AG09309 (cell line): ENCODE measurements at places on chromosomes 16 and 17.

- no peak for DNase-seq
Measured at GRCh38 chr17:39018267-39019134, 51.3 kb upstream of the FBXO47 start.

GRCh38 chr16:27303256-27304100 is 10.3 kb upstream of the IL4R start:
- no peak for DNase-seq

DNA sequence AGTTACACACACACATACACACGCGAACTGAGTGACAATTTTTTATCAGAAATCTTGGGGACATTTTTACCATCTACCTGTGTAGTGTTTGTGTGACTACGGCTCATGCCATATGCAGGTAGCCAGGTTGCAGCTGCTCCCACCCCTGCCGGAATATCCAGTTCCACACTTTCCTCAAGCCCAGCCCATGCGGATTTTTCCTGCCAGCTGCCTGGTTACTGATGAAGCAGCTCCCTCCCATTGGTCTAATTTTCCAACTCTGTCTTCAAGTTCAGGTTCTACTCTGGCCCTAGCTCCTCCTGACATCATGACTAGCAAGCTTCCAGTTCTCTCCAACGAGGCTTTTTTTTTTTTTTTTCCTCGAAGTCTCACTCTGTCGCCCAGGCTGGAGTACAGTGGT is 4.8 kb downstream of the GSG1L2 start:
- DNase-seq, result no peak

DNA sequence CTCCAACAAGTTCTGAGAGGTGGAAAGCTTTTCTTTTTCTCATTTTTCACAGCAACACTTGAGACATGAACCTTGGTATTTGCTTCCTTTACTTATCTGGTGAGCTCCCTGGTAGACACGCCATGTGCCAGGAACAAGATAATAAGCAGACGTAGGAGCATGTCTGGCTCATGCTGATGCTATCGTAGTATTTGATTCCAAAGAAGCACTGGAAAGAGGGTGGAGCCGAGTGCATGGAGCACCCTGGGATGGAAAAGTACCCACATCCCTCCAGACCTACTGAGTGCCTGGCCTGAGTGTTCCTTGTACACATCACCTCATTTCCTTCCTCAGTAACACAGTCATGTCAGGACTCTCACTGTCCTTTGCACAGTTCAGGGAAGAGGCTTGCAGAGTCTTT is 231.0 kb downstream of the CBLN1 start:
- DNase-seq, result no peak

GRCh38 chr17:57313097-57313835 is 56.9 kb downstream of the MSI2 start:
- no peak for DNase-seq

DNA sequence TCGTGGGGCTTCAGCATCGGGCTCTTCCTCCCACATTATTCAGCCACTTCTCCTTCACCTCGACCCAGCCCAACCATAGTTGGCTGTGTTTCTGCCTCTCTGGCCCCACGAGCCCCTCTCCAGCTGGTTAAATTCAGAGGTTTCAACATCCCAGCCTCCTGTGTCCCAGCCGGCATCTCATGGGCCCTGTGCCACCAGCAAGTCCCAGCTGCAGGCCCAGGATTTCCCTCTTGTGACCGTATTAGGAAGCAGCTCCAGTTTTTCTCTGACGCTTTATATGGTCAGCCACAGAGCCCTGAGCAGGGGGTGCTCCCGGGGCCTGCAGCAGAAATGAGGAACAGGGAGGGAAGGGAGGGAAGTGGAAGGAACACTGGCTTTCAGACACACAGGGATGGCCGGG is 27.4 kb downstream of the MYH11 start:
- DNase-seq, result no peak

- DNase-seq, result peak; percentile 11
Measured at GRCh38 chr17:78214016-78214705, at the start of gene BIRC5. Gene BIRC5, plus strand, starts transcription at chr17:78214253. Its CDS starts 64 bp downstream, at chr17:78214317.

DNA sequence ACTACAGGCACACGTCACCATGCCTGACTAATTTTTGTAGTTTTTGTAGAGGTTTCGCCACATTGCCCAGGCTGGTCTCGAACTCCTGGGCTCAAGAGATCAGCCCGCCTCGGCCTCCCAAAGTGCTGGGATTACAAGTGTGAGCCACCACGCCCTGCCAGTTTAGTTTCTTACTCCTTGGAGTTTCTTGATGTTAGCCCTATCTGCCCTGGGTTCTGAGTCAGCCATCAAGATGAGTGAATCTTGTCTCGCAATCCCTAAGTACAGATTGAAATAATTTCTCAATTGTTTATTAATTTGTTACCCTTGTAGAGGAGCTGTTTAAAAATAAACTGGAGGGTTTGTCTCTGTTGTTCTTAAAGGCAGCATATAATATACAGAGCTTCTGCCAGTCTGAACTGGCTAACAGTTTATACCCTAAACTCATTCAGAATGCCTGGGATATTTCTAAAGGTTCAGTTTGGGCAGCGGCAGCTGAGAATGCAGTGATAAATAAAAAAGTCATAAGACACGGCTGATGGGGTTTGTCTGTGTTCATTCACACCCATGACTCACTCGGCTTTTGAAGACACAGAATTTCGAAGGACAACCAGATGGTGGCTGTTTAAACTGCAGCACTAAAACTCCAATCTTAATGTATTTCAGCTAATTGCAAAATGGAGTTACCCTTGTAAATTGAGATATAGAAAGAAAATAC is 39.6 kb downstream of the GPRC5B start:
- DNase-seq, result peak; percentile 48

GRCh38 chr17:28227316-28228108 is 91.5 kb upstream of the TMEM97 start:
- no peak for DNase-seq

GRCh38 chr16:74455619-74456289 is 34.5 kb upstream of the CLEC18B start:
- no peak for DNase-seq

DNA sequence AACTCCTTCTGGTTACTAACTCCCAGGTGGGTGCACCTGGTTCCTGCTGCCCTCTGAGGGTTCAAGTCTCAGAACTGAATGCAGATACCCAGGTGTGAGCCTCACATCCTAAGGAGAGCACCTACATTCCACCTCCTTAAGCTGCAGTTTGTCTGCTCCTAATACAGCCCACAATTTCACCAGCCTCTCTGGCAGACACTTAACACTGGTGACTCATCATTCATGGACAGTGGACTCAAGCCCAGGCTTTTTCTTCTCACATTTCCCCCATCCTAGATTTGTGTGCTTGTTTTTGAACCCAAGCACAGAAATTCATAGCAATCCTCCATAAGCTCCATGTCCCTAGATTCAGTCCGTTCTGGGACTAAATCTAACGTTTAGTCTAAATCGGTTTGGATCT is 7.0 kb upstream of the MAF start:
- DNase-seq, result peak; percentile 29

DNA sequence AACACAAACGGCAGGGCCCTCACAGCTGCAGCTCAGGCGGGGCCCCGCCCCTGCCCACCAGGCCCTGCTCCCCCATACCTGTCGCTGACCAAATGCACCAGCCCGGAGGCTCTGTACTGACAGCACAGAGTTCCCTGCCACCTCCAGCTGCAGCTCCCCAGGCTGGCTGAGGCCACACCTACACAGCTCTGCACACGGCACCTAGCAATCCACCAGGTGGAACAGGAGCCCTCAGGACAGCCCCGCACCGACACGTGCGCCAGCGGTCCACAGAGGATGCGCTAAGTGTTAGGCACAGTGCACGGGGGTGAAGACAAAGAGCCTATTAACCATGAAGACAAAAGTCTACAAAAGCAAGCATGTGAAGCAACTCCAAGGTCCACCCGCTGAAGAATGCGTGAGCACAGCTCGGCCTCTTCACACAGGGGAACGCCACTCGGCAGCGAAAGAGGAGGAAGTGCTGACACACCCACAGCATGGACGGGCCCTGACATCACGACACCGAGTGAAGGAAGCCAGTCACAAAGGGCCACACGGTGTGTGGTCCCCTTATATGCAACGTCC is 5.4 kb downstream of the ZCCHC14 start:
- no peak for DNase-seq

GRCh38 chr17:63629627-63630026 is 7.4 kb downstream of the MAP3K3 start:
- no peak for DNase-seq

- no peak for DNase-seq
Measured at GRCh38 chr17:49455272-49455861, 39.7 kb upstream of the NGFR start.

- no peak for DNase-seq
Measured at GRCh38 chr16:89146211-89147005, 25.1 kb upstream of the CDH15 start.

DNA sequence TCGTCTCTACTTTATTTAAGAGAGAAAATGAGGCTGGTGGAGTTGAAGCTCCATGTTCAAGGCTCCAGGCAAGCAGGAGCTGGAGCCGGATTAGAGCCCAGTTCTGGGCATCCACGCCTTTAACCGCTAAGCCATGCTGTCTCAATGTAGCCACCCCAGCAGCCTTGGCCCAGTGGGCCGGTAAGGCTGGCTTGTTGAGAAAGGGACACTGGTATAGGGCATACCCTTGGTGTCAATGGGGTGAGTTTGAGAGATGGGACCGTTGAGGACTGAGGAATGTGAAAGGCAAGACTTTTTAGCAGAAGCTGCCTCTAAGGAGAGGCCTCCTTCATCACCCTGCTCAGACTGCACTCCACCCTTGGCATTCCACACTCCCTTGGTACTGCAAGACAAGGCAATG is 147.4 kb downstream of the CYLD start:
- no peak for DNase-seq

DNA sequence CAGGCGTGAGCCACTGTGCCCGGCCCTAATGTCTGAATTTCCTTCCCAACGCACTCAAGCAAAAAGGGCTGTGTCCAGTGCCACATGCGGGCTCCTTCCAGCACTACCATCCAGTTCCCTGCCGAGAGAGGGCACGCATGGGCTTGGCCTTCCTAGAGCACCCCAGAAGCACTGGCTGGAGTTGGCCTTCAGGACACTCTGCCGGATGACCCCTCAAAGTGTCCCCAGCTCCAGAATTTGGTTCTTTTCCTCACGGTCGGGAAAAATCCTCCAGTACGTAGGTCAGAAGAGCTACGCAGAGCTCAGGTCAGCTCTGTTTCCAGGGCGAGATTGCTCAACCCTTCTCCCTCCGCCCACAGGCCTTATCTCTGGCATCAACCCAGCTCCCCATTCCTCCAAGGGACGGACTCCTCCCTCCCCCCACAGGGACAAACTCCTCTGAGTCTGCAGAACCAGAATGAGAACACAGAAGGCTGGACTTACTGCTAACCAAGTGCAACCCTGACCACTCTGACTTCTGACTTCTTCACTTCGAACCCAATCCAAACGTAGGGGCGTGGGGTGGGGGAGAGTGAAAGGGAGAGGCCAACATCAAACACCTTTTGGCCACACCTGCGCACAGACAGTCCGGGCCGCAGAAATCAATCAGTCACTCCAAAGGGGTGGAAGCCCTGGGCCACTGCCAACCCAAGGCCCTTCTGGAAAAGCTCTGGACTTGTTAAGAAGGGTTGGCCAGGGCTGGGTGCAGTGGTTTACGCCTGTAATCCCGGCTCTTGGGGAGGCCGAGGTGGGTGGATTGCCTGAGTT is 3.6 kb downstream of the CDC42EP4 start:
- no peak for DNase-seq

DNA sequence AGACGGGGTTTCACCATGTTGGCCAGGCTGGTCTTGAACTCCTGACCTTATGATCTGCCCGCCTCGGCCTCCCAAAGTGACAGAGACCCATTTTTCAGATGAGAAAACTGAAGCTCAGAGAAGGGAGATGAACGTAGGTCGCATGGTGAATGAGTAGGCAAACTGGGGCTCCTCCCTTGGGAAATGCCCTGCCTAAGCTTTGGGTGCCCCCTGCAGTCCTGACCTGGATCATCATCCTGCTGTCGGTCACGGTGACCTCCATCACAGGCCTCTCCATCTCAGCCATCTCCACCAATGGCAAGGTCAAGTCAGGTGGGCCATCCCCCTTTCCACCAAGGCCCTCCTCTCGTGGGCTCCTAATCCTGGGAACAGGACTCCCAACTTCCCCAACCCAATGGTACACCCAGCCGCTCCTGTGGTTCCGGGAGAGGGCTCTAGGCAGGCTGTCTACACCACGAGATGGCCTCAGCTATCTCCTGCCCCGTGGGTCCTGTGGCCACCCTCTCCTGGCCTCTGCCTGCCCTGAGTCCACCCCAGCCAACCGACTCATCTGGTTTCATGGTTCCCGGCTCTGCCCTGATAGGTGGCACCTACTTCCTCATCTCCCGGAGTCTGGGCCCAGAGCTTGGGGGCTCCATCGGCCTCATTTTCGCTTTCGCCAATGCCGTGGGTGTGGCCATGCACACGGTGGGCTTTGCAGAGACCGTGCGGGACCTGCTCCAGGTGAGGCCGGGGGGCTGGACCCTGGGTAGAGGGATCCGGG is 4.7 kb downstream of the SLC12A3 start:
- DNase-seq, result no peak

DNA sequence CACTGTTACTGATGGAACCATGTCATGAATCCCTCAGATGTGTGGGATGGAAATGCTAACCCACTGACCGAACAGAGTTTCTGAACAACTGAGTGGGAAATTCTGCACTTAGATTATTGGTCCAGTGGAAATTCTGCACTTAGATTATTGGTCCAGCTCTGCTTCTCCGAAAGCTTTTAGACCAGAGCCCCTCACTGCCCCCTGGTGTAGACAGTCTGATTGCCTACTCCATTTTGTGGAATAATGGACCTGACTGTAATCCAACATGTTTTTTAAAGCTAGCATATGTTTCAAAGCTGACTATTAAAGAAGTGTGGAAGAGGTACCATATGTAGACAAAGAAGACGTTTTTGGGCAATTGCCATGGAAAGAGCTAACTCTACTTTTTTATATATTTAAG is 50.3 kb upstream of the TBX2 start:
- no peak for DNase-seq

- DNase-seq, result no peak
Measured at GRCh38 chr17:45131616-45132319, 547 bp downstream of the PLCD3 start.

GRCh38 chr16:79589601-79590102 is 10.9 kb downstream of the MAF start:
- no peak for DNase-seq

GRCh38 chr16:17666293-17666692 is 195.5 kb upstream of the XYLT1 start:
- DNase-seq, result no peak
